ENCODE measurements at places on chromosomes 6 and 20. TPM values are rescaled to one million over a fixed set of nuclear protein-coding genes. Genes with fewer than 3 reads are reported as not detected.

The MAS1 gene
- 0.03 TPM for polyA plus RNA-seq

The GLP1R gene
- 1.3 TPM for polyA plus RNA-seq

The ADGRF1 gene
- polyA plus RNA-seq, result 0.39 TPM

The BIRC7 gene
- polyA plus RNA-seq, result 0.69 TPM

The PRSS35 gene
- 28.9 TPM for polyA plus RNA-seq

The PACSIN1 gene
- 34.7 TPM for polyA plus RNA-seq

The KCNB1 gene
- polyA plus RNA-seq, result 13.2 TPM

The SDCBP2 gene
- polyA plus RNA-seq, result 20.0 TPM

The KCNK17 gene
- polyA plus RNA-seq, result 0.60 TPM

The FAM50B gene
- polyA plus RNA-seq, result 20.9 TPM

The SEL1L2 gene
- 0.22 TPM for polyA plus RNA-seq

The SNAP91 gene
- polyA plus RNA-seq, result 153 TPM
